Kasumi-1 (cell line): ENCODE measurements at places on chromosomes 6 and 20.

- DNase-seq, result no peak
These were observed 7.4 kb downstream of the CPNE1 start for GRCh38 chr20:35657271-35657670.

- no peak for DNase-seq
These were observed 139.5 kb upstream of the AGPAT4 start for GRCh38 chr6:161413355-161413771.

- DNase-seq, result peak; percentile 25
These were observed 11.6 kb upstream of the DSE start for GRCh38 chr6:116359131-116359530.

GRCh38 chr6:70060680-70061079 is 194.3 kb downstream of the COL19A1 start:
- DNase-seq, result no peak

- DNase-seq, result no peak
These were observed 19.2 kb upstream of the CDKN1A start for GRCh38 chr6:36659271-36659670.

DNA sequence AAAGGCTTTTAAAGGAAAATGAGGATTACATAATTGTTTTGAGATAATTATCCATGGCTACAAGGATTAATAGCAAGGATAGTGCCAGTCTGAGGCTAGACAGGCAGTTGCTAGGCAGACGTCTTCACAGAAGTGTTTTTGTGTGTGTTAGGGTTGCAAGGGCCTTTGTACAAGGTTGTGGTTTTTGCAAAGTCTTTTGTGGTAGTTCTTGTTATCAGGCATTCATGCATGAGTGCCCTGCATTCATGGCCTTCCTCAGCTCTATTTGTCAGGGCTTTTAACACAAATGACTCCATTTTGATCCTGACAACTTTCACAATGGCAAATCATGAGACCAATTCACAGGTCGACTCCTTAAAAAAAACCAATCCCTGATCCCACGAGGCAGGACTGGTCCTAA is 68.1 kb upstream of the TXNDC5 start:
- DNase-seq, result no peak

DNA sequence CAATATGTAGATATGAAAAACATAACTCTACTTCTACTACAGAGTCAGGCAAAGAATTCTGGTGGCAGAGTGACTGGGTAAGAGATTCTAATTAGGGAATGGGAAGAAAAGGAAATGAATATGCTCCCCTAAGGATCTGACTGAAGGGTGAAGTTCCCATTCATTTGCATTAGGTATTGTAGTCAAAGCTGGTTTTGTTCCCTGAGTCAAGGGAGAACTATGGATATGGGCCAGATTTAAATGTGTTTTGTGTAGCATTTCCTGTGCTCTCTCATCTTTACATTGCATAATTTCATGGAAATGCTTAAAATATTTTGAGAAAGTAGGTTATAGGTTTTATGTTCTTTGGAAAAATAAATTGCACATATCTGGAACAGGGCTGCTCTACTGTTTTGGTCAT is 299.7 kb downstream of the BTBD3 start:
- no peak for DNase-seq
